ENCODE measurements at places on chromosomes 7 and 10. TPM values are rescaled to one million over a fixed set of nuclear protein-coding genes. Genes with fewer than 3 reads are reported as not detected.
A peak's percentile ranks its signal among the peaks of the same experiment; 100 is the strongest.

Gene HYAL4
- total RNA-seq, result 2.6 TPM

Gene CPEB3
- total RNA-seq, result 6.3 TPM

Gene CPA5
- total RNA-seq, result 0.72 TPM

Gene TUBB8
- 0.24 TPM for total RNA-seq

Gene UNCX
- total RNA-seq, result not detected

Gene SKAP2
- 12.0 TPM for total RNA-seq

Gene NSUN6
- total RNA-seq, result 17.8 TPM

Gene HTRA1
- total RNA-seq, result 401 TPM

Gene ARHGEF35
- total RNA-seq, result 1.9 TPM

- peak; percentile 18 for DNase-seq
These were observed 33.4 kb upstream of the VWDE start for GRCh38 chr7:12436896-12437535.

DNA sequence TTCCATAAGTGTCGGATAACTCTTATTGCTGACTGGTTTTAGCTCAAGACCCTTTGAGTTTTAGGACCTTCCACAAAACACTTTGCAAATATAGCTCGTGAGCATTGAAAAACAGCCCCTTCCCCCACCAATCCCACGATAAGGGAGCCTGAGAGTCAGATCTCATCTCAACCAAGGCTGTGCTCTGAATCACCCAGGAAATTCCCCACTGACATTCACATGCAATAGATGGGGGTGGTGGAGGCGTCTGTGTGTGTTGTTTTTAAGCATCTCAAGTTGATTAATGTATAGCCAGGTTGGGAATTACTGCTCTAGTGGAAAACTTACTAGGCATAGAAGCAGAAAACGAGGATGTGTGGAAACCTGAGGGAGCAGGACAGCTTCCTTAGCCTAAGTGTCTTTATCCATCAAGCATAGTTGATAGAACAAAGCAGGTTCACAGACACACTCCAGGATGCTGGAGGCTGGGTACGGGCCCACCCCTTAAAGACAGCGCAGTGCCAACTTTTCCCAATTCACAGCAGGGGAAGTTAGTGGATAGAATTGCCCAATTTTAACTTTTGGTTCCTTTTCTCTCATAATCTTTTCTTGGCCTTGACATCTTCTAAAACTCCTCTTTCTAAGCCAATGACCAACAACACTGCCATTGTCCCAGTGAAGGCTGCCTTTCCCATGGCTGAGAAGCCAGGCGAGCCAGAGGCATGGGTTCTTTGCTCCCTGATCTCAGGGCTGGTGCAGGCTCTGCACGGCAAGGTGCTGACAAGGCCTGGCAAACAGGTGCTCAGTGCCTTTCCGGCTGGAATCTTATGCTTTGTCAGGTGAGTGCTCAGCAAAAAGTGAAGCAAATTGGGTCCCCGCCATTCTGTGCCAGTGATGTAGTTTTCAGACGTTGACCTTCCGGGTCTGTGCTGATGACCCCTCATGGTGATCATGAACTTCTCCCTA, 98.5 kb upstream of the INSIG1 start:
- no peak for DNase-seq

- peak; percentile 9 for DNase-seq
These were observed 71.2 kb downstream of the AOAH start for GRCh38 chr7:36653008-36653662.

- DNase-seq, result no peak
These were observed 34.0 kb downstream of the LUC7L2 start for GRCh38 chr7:139393621-139394211.

DNA sequence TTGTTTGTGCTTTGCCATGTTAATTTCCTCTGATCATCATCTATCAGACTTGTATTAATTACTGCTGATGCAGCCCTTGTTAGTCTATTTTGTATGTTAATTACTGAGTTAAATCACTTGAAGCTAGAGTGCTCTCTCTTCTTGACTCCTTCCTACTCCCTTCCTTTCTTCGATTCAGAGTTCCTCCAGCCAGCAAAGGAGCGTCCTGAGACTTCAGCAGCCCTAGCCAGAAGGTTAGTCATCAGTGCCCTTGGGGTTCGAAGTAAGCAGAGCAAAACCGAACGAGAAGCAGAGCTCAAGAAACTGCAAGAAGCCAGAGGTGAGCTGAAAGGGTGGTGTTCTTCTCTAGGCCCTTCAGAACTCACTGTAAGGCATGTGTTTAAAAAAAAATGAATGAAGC, 32.1 kb downstream of the LOXL4 start:
- DNase-seq, result no peak

GRCh38 chr7:22630069-22630468, 96.9 kb upstream of the IL6 start:
- DNase-seq, result no peak

- no peak for DNase-seq
These were observed 37.3 kb downstream of the SLC16A9 start for GRCh38 chr10:59672150-59672875.

- DNase-seq, result no peak
These were observed 442.1 kb upstream of the C7orf33 start for GRCh38 chr7:148148456-148148855.

GRCh38 chr10:124389613-124390361, 28.9 kb downstream of the OAT start:
- no peak for DNase-seq

- DNase-seq, result no peak
These were observed 338.7 kb downstream of the DNAJB6 start for GRCh38 chr7:157675427-157675927.

DNA sequence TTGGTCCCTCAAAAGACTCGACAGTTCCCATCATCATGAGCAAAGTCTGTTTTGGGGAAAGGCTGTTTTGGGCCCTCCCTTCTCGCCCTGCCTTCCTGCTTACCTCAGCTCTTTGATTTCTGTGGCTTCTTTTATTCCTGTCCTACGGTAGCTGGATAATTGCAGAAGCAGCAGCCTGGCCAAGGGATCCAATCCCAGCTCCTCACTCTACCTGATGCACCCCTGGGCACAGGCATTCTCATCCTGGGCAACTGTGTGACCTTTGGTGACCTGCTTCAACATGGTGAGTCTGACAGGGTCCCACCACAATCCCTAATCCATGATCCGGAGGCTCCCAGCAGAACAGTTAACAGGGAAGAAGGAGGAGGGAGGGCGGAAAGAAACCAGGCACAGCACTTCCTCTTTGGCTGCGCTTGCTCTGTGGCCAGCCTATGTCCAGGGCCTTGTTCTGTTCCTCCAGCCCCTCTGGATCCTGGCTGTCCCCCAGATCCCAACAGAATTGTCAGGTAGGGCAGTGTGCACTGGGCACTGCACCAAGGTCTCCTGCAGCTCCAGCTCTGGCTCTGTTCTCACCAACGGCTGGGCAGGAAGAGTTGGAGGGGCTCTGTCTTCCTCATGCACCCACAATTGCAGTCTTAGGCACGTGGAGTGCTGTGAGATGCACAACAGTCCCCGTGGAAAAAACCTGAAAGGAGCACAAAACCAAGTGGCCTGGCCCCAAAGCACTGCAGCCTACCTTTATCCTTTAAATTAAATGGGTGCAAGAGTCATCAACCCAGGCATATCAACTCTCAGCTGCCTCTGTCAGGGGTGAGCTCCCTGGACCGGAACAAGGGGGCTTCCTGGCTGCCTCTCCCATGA, 144.4 kb downstream of the PTPN20 start:
- DNase-seq, result no peak

GRCh38 chr7:153066711-153067110, 307.2 kb downstream of the ACTR3B start:
- DNase-seq, result no peak

- no peak for DNase-seq
These were observed 192.2 kb upstream of the TBX20 start for GRCh38 chr7:35446091-35446490.

GRCh38 chr10:75405598-75406461, 4.3 kb upstream of the ZNF503 start:
- DNase-seq, result peak; percentile 31

DNA sequence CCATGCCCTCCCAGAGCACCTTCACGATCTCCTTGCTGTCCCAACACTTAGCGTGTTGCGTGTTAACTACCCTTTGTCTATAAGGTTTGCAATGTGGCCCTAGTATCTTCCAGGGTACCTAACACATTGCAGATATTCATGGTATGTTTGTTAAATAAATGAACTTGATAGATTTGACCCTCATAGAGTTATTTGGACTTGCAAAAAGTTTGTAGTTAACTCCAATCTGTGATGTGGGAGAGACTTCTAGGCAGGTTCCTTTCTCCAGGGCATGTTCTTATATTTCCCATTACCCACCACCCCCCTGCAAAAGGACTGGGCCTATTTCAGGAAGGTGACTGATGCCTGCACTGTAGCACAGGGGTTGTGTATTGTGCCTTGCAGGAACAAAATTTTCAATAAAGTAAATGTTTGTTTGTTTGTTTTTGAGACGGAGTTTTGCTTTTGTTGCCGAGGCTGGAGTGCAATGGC, 612 bp downstream of the HILPDA start:
- DNase-seq, result no peak

DNA sequence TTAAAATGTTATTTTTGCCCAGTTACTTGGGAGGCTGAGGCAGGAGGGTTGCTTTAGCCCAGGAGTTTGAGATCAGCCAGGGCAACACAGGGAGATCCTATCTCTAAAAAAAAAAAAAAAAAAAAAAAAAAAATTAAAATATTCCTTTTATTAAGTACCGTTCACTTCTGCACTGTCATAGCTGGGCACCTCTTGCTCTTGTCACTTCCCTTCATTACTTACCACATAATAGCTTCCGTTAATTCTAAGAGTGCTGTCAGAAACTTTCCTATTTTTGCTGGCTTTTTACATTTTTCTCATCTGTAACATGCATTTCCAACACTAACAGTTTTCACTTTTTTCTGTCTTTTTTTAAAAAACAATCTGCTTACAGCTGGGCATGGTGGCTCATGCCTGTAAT, 132.9 kb downstream of the PIP4K2A start:
- DNase-seq, result no peak

DNA sequence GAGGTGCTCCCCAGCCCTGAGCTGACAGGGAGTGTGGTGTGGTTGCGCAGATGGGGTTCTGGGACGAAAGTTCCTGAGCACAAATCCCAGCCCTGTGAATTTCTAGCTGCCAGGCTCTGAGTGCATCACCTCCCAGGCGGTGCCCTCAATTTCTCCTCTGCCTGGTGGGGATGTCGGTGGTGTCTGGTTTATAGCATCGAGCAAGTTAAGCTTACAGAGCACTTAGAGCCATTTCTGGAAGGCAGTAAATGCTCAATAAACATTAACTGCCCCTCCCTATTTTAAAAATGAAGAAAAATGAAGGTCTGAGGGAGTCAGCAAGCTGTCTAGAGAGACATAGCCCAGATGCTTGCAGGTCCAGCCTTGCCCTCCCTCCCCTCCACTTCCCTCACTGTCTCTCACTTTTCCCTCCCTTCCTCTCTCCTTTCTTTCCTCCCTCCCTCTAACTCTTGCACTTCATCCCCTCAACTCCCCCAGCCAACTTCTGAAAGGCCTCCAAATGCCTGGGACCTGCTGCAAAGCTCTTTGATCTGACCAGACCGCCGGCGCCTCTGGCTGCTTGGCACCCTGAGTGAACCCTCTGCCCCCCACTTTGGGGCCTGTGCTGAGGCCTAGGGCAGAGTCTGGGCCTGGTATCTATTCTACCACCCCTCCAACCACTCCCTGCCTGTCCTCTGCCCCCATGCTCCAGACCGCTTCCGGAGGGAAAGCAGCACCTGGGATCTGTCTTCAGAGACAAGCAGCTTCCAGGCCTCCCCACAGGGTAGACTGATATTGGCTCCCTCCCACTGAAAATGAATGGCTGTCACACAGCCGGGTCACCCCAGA, 438.3 kb downstream of the RPS24 start:
- DNase-seq, result peak; percentile 98

GRCh38 chr7:93036149-93036640, 81.6 kb downstream of the SAMD9 start:
- no peak for DNase-seq

DNA sequence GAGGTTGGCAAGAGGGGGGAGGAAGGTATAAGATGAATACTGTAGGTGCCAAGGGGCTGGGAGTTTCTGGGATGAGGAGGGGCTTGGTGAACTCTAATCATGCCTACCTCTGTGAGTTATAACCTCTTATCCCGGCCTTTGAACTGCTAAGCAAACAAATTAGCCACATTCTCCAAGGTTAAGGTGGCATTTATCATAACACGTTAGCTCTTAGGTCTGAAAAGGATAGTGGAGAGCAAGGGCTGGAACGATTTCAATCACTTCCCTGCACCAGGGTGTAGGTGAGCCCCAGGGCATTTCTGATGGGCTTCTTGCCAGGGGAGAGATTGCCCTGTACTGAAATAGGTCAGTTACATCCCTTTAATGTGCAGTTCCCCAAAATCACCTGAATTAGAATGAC, 28.6 kb upstream of the DMBT1 start:
- no peak for DNase-seq

DNA sequence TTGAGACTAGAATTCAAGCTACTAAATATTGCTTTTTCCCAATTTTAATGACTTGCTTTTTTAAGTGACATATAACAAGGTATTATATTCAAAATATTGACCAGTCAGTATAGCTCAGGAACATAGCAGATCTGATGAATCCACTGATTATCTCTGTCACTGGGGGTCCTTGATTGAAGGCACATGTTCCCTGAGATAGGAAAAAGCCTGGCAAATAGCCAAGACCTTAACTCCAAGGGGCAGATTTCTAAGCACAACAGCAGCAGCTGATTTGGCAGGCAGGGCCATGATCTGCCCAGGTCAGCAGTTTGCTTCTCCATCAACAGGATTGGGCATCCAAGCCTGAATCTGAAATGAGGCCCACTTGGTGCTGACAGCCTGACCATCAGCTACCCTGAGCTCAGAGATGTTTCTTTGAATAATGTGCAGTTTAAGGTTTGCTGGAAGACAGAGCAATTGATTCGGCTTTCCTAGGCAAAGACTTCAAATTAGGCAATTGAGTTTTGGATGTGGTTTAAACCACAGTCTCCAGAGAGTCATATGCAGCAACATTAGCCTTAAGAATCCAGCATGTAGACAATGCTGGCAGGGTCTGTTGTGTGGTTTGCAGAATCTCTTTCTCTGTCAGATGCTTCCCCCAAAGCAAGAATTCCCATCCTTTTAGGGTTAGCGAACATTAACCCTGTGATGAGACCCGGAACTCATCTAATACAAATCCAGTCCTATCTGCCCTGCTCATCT, 352.6 kb downstream of the ADRA2A start:
- no peak for DNase-seq

GRCh38 chr7:140416560-140416959, 12.7 kb downstream of the RAB19 start:
- no peak for DNase-seq
